ENCODE measurements at places on chromosomes 13 and 19.

DNA sequence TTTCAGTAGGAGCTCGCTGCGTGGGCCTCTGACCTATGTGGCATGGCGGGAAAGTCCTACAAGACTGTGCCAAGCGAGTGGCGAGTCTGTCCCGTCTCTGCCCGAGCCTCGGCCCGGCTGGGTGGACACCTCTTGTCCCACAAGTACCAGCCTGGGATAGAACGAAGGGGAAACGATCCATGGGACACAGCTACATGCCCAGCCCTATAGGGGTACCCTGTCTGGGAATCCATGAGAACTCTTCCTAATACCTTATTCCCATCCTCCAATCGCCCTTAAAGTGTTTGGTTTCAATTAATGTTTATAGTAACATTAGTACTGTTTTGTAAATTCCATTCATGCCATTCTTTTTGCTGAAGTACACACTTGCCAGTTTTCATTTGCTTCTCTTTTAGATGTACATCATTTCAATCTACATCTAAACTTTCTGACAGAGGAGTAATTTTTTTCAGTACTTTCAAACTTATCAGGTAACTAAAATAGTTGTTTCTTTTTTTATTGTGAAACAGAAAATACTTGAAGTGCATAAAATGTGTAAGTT lies 667 bp upstream of the ZNF790 start:
- no peak for DNase-seq

DNA sequence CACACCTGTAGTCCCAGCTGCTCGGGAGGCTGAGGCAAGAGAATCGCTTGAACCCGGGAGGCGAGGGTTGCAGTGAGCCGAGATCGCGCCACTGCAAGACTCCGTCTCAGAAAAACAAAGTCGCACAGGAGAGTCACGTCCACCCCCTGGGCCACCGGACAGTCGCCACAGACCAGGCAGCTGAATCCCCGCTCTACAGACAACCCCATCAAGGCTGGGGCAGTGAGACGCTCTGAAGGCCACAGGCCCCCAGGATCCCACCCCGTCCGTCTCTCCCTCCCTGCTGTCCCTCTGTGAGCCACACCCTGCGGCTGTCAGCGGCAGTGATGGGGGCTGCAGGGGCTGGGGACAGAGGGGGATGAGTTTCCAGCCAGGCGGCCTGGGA lies 15.5 kb upstream of the PTBP1 start:
- no peak for DNase-seq

GRCh38 chr19:53664760-53665159 lies 33.0 kb downstream of the DPRX start:
- DNase-seq: no peak

DNA sequence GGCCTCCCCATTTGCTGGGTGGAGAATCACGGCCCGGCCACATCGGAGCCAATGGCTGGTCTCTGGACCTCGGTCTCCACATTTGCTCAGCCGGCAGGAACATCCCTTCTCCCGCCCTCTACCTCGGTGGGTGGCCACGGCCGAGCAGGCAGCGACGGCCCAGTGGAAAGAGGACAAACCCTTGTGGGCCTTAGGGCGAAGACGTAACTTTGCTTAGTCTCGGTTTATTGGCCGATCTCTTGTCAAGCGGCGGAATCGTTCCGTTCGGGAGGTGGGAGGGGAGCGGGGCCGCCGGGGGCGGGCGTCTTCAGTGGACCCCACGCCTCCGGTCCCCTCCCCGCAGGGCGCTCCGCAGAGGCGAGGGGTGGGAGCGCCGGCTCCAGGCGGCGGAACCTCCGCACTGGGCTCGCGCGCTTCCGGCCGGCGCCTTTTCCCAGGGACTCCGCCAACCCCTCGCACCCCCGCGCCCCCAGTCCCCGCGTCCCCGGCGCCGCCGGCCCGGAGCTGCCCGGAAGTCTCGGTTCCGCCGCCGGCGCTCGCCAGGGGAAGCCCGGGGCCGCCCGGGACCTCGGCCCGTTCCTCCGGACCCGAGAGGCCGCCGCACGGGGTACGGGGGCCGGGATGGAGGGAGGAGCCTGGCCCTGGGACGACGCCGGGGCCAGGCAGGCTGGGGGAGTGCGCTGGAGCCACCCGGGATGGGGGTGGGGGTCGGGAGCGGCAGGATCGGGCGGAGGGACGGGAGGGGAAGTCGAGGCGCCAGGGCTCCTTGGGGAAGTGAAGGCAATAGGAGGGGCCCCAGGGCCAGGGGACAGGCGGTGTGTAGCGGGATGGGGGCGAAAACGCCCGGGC lies at the start of gene ZNF580:
Gene ZNF580 (plus strand): TSS at position 426 of the 849 bp plus-strand sequence. CDS start 1,507 bp downstream, outside the sequence.
- DNase-seq: peak; percentile 53

DNA sequence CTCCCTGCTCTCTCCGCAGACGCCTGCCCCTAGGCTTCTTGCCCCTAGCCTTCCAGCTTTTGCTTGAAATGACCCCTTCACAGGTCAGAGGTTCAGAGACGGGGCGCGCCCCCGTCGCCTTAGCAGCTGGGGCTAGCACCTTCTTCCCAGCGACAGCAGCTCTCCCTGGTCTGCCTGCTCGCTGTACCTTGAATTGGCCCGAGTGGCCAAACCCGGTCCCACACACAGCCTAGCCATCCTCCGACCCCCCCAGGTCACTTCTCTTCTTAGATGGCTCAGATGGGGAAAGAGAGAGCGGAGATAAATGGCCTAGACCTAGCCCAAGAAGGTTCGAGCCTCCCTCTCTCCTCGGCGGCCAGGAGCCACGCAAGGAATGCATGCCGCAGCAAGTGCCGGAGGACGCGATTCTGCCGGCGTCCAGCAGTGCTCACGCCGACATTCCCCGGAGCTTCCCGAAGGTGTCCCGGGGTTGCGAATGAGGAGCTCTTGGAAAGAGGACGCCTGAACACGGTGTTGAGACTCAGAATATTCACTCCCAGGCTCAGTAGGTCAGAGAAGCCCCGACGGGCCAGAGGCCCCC lies 1.3 kb downstream of the CDX2 start:
- no peak for DNase-seq

GRCh38 chr19:18437491-18438330 lies at the start of gene ISYNA1:
ISYNA1 (minus strand) TSS chr19:18438133; CDS start chr19:18437979, 154 bp downstream.
- no peak for DNase-seq

DNA sequence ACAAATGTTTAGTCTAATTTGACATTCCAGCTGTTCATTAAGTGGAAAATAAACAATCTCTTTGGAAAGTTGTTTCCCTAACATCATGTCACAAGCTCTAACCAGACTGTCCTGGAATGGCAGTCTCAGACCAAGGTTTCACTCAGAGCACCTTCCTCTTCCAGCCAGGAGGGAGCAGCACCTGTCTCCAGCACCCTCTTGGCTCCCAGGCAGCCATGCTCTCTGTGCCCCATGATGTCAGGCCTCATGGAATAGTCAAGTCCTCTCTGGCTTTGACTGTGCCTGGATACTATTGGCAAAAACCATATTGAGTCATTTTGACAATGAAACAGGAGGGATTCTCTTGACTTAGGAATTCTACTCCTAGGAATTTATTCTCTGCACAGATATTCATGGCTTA lies 171.4 kb downstream of the OXGR1 start:
- no peak for DNase-seq

GRCh38 chr13:21826214-21827015 lies 155.5 kb downstream of the FGF9 start:
- DNase-seq: no peak

- no peak for DNase-seq
These were observed 740 bp upstream of the BEST2 start for GRCh38 chr19:12750851-12751250.

GRCh38 chr13:52949742-52950141 lies 78.9 kb upstream of the OLFM4 start:
- DNase-seq: no peak

- no peak for DNase-seq
These were observed 63.2 kb downstream of the ZNF823 start for GRCh38 chr19:11675569-11675968.

- DNase-seq: no peak
These were observed 935 bp downstream of the CRB3 start for GRCh38 chr19:6465006-6465405.

DNA sequence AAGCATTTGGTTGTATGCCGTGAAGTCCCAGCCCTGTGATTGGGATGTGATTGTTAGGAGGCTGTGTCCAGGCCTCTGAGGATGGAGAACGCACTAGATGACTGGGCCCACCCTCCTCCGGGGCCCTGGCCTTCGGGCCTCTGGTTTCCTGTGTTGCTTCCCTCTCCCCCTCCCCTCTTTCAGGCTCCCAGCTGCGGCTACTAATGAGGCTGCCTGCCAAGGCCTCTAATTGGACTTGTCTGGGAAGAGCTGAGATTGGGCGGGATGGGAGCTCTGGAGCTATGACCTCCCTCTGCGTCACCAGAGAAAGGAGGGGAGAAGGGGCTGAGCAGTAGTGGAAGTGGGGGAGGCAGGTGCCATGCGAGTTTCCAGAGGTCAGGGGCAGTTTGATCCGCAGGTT lies 9.9 kb downstream of the PTH2 start:
- no peak for DNase-seq

- DNase-seq: no peak
These were observed 220.1 kb downstream of the FOXO1 start for GRCh38 chr13:40446365-40446764.

- DNase-seq: no peak
These were observed 52.6 kb upstream of the F7 start for GRCh38 chr13:113052971-113053370.

- no peak for DNase-seq
These were observed 901.4 kb downstream of the EFNB2 start for GRCh38 chr13:105634059-105634458.

Data from stimulated activated CD8-positive, alpha-beta memory T cell treated with anti-CD3 and anti-CD28 coated beads, Interleukin-4, amount 100 ng/mL, for 24 hours (primary cell).